Left ventricle myocardium superior (tissue), 1 donor: ENCODE measurements at places on chromosomes 7 and 10.

GRCh38 chr10:110698782-110699201 lies 54.7 kb downstream of the RBM20 start:
- DNase-seq = peak; percentile 67

GRCh38 chr10:132407846-132408278 lies 10.9 kb downstream of the PWWP2B start:
- DNase-seq = no peak

DNA sequence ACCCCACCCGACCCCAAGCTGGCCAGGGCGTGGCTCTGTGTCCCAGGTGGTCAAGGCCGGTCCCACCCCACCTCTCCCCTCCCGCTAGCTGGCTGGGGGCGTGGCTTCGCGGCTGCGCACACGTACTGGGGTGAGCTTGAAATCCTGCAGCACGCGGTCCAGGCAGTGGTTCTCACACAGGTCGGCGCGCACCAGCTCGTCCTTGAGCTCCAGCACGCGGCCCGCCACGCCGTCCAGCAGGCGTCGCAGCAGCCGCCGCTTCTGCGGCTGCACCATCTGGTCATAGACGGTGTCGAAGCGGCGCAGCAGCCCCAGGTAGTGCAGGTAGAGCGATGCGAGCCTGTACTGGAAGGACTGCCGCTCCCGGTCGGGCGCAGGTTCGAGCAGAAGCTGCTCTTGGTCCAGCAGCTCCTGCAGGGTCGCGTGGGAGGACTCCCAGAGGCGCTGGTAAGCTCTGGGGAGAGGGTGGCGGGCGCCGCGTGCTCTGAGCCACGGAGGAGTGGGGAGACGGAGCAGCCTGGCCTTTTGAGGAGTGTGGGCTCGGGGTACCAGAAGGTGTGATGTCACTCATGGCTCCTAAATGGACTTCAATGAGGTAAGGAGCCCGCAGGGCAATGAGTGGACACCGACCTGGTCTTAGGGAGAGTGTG lies 5.8 kb downstream of the H2BK1 start:
- no peak for DNase-seq

DNA sequence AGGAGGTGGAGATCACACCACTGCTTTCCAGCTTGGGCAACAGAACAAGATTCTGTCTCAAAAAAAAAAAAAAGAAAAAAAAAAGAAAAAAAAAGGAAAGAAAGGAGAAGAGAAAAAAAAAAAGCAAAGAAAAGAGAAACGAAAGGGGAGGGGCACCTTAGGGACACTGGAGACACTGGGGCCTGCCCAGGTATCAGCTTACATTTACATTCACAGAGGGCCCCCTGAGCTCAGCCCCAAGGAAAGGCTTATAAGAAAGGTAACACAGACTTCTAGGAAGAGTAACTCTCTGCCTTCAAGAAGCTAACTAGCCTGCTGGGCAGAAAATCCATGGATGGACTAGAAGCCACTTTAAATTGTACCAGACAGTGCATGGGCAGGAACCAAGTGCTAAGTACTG lies 108.8 kb downstream of the NPY start:
- no peak for DNase-seq

- peak; percentile 73 for DNase-seq
These were observed 837 bp upstream of the IGFBP3 start for GRCh38 chr7:45921699-45922519.

- DNase-seq = no peak
These were observed 89.3 kb upstream of the DIP2C start for GRCh38 chr10:778626-779330.
